ENCODE measurements at places on chromosomes 4 and X.

DNA sequence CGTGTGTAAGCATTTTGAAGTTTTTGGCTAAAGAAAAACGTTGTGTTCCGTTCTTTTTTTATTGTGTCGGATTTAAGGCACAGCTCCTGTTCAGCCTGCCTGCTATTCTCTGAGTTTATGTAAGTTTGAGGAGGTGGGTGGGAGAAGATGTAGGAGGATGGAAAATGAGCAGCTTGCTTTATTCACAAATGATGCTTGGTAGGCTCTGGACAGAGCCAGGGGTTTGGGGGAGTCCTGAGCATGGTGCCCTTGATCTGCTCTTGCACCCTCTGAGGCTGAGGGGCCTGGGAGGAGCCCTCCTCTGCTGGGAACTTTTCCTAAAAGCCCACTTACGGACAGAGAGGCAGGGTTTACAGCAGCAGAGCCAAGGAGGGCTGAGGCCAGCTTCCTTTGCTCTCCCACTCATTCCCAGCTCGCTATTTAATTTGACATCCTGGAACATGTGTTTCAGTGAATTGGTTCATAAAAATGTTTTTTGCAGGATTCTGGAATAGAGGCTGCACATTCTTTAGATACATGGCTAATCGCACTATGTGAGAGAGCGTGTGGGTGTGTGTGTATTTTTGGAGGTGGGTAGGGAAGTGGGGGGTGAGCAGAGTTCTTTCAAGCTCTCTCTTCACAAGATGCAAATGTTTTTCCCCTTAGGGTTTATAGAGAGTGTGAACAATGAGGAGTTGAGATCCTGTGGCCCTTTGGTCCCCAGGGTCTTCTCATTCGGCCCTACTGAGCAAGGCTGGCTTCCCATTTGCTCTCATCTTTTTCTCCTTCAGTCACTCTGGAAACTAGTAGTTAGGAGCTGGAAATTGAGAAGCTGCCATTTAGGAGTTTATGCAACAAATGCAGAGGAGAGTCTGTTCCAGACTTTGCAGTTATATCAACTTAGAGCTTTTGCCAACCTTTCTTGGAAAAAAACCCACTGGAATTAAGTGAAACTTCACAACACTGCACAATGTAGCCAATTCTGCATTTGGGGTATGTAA, 32.1 kb downstream of the TMEM131L start:
- no peak for DNase-seq

GRCh38 chr4:20422398-20422797, 170.7 kb downstream of the SLIT2 start:
- no peak for DNase-seq

GRCh38 chr4:139027776-139028175, 12.2 kb downstream of the NOCT start:
- DNase-seq, result no peak

- DNase-seq, result no peak
These were observed 1.5 kb upstream of the SLC16A2 start for GRCh38 chrX:74419864-74420195.

DNA sequence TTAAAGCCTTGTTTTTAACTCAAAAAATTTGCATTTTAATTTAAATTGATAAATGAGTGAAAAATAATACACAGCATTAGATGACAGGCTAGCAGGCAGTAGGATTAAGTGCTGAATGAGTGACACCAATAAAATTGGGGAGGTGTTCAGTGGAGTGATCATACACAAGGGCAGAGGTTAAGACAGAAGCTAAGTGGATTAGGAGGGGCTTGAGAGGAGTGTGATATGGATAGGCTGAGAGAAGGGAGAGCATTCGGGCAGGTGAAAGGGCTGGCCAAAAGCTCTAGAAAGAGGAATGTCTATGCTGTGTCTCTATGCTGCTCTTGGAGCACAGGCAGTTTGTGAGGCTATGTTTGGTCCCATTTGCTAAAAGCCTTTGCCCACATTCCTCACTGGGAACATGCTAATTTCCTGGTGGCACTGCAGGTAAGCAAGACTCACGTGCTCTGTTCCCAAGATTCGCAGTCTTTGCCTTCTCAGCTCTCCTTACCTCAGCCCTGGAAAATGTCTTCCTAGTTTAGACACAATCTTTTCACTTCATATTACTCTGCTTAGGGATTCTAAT, 52.8 kb upstream of the CCSER1 start:
- DNase-seq, result no peak

DNA sequence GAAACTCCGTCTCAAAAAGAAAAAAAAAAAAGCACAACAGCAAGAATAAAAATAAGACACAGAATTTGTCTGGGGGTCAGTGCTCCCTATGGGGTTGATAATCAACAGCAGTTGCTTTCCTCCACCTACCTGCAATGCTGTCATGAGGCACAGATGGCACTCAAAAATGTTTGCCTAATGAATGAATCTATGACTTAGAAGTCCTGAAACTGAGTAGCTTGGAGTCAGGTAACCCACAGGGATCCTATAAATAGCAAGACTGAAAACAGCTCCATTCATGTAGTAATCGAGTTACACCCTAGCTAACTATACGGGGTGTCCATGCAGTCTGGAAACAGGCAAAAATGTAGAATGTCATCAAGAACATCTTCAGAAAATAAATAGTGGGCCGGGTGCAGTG, 19.8 kb upstream of the DDX3X start:
- no peak for DNase-seq

GRCh38 chr4:122895336-122895995, 26.9 kb downstream of the NUDT6 start:
- no peak for DNase-seq

GRCh38 chr4:146275370-146275769, 61.0 kb downstream of the REELD1 start:
- no peak for DNase-seq
